ENCODE measurements at places on chromosomes 4 and X. TPM values are rescaled to one million over a fixed set of nuclear protein-coding genes. Genes with fewer than 3 reads are reported as not detected.

TMPRSS11D gene
- total RNA-seq = 1.0 TPM

FGFR3 gene
- 24.5 TPM for total RNA-seq

SPACA5 gene
- not detected for total RNA-seq

DNA sequence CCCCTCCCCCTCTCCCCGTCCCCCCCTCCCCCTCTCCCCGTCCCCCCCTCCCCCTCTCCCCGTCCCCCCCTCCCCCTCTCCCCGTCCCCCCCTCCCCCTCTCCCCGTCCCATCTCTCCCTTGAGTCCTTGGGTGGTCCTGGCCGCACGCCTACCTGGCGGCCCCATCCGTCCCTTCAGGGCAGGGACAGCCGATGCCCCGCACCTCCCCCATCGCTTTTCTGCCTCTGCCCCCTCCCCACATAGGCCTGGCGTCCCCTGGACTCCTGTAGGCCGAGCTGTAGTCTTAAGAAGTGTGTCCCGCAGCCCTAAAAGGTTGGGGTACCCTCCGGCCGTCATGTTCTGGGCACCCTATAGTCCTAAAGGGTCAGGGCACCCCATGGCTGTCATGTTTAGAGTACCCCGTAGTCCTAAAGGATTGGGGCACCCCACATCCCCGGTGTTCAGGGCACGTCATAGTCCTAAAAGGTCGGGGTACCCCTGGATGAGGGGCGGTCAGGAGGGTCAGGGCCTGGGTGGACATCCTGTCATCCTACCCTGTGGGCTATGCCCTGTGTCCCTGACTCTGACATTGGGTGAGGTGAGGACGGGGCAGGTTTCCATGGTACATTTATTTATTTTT is 10.8 kb upstream of the GTPBP6 start:
- H3K27me3 ChIP-seq = no peaks in the 10 kb centered on the region
- DNase-seq = no peak
- H3K36me3 ChIP-seq = peaks cover 5% of the 10 kb centered on the region
- no peak overlapping the region for H3K4me3 ChIP-seq
- H3K27ac ChIP-seq = no peak overlapping the region

DNA sequence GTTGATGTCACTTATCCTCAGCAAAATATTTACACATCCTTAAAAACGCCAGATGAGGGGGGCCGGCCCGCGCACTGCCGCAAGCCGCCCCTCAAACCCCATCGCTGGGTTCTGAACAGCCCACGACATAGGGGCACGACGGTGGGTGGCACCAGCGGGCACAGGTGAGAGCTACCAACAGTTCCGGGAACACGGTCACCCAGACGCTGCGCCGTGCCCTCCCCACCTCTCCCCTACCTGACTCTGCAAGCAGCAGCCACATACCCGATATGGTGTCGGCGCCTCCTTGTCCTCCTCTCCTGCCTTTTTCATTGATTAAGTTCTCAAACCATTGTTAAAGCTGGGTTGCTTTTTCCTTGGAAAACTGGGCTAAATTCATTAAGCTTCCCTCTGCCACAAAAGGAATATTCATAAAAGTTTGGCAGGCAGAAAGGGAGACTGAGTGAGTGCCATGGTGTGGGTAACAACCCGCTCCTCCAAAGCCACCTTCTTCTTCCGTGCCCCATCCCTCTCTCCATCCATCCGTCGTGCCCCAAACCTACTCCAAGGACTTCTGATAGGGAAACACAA is 1.4 kb downstream of the RAI2 start:
- no peaks in the 10 kb centered on the region for H3K27me3 ChIP-seq
- H3K36me3 ChIP-seq = no peaks in the 10 kb centered on the region
- no peaks in the 10 kb centered on the region for H3K4me1 ChIP-seq
- H3K4me3 ChIP-seq = peak overlapping the region; percentile 43
- peak overlapping the region; percentile 85 for H3K27ac ChIP-seq
- peak; percentile 53 for DNase-seq

- H3K4me1 ChIP-seq = peaks cover 17% of the 10 kb centered on the region
- H3K27me3 ChIP-seq = no peaks in the 10 kb centered on the region
- DNase-seq = no peak
- no peak overlapping the region for H3K27ac ChIP-seq
- no peaks in the 10 kb centered on the region for H3K36me3 ChIP-seq
Measured at GRCh38 chr4:94504545-94504944, 52.8 kb downstream of the PDLIM5 start.

DNA sequence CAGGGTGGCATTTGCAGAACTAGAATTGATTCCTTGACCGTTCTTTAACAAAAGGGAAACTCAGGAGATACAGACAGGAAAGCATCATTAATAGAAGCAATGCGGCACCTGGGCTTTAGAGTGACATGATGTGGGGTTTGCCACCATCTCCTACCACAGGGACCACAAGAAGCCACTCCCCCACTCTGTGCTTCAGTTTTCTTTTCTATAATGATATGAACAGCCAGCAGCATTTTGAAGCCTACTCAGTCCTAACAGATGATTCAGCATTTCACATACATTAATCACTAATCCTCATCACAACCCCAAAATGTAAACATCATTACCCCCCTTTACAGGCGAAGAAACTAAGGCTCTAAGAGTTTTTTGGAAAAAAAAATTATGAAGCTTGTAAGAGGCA is 22.9 kb downstream of the CCDC149 start:
- no peak overlapping the region for H3K27ac ChIP-seq
- no peak overlapping the region for H3K4me3 ChIP-seq
- DNase-seq = no peak
- H3K27me3 ChIP-seq = no peaks in the 10 kb centered on the region
- no peaks in the 10 kb centered on the region for H3K4me1 ChIP-seq
- H3K36me3 ChIP-seq = no peaks in the 10 kb centered on the region
